ENCODE measurements at places on chromosomes 1 and 21. TPM values are rescaled to one million over a fixed set of nuclear protein-coding genes. Genes with fewer than 3 reads are reported as not detected.

The GUCA2B gene
- not detected for total RNA-seq

The TESK2 gene
- 3.8 TPM for total RNA-seq

The RIMS3 gene
- total RNA-seq, result 0.17 TPM

The PGLYRP3 gene
- not detected for total RNA-seq

The IL20 gene
- total RNA-seq, result not detected

The KPNA6 gene
- total RNA-seq, result 24.3 TPM

The CRP gene
- total RNA-seq, result not detected

The TNNI3K gene
- total RNA-seq, result 3.9 TPM

The C1QTNF12 gene
- 2.8 TPM for total RNA-seq

The SPRR1B gene
- not detected for total RNA-seq

The HSD11B1 gene
- total RNA-seq, result 35.0 TPM

The CBR3 gene
- total RNA-seq, result 52.6 TPM

The S100B gene
- not detected for total RNA-seq

The F13B gene
- not detected for total RNA-seq

The CASQ1 gene
- total RNA-seq, result not detected

The SYCP1 gene
- total RNA-seq, result not detected

The OR2T29 gene
- total RNA-seq, result not detected

The TFF2 gene
- not detected for total RNA-seq

The COL6A1 gene
- 2,390 TPM for total RNA-seq

The SLAMF6 gene
- not detected for total RNA-seq

The MAP3K6 gene
- 15.0 TPM for total RNA-seq

The MPZ gene
- total RNA-seq, result 0.77 TPM

The PTGFR gene
- total RNA-seq, result 15.5 TPM

The MYBPH gene
- total RNA-seq, result 0.26 TPM

The C1orf226 gene
- not detected for total RNA-seq

Data from bronchial smooth muscle cell (primary cell).